ENCODE measurements at places on chromosomes 4 and X.

GRCh38 chrX:17968367-17968766, 107.3 kb upstream of the RAI2 start:
- no peak for DNase-seq

DNA sequence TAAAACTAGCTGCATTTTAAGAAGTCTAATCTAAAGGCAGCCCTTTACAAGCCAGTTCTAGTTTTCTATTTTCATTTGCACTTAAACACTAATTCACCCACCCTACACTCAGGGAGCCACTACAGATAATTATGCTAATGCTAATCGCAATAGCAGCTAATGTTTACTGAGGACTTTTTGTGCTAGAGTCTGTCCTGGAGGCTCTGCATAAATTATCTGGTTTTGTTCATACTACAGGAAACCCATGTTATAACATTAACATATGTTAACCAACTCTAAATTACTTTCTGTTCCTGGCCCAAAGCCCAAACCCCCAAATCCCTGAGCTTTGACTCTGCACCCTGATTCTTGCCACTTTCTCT, 480 bp upstream of the RADX start:
- DNase-seq, result no peak

DNA sequence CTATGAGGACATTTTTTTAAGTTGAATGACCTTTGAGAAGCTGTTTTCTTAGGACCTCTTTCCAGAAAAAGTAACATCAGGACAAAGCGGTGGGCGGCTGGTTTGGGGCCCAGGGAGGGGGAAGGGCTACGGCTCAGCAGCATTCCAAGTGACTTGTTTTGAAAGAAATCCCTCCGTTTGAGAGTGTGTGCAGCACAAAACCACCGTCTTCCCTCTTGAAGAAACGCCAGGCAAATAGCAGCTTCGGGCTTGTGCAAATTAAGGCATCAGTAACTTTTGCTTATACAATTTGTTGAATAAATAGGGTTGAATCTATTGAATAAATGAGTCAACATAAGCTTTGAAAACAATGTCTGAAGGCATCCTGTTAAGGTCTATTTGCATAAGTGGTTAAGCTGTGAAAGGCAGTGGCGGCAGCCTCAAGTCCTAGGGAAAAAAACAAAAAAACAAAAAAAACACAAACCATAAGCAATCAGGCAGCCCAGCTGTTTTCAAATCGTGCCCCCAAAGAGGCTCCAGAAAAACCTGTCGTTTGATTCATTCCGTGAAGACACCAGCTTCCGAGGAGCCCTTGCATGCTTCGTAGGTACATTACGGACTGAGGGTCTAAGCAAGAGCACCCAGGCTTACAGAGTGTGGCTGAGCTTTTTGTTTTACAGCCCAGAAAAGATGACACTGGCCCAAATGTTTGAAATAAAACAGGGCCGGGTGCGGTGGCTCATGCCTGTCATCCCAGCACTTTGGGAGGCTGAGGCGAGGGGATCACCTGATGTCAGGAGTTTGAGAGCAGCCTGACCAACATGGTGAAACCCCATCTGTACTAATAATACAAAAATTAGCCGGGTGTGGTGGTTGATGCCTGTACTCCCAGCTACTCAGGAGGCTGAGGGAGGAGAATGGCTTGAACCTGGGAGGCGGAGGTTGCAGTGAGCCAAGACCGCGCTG, 103.7 kb downstream of the CRLF2 start:
- no peak for DNase-seq

GRCh38 chr4:113160548-113160947, 111.1 kb downstream of the ANK2 start:
- DNase-seq, result no peak

GRCh38 chrX:67555578-67556203, 11.9 kb downstream of the AR start:
- no peak for DNase-seq

GRCh38 chr4:8192748-8193738, 6.0 kb upstream of the SH3TC1 start:
- DNase-seq, result peak; percentile 34

- DNase-seq, result no peak
Observed at GRCh38 chr4:78809928-78810835, 34.0 kb downstream of the BMP2K start.

DNA sequence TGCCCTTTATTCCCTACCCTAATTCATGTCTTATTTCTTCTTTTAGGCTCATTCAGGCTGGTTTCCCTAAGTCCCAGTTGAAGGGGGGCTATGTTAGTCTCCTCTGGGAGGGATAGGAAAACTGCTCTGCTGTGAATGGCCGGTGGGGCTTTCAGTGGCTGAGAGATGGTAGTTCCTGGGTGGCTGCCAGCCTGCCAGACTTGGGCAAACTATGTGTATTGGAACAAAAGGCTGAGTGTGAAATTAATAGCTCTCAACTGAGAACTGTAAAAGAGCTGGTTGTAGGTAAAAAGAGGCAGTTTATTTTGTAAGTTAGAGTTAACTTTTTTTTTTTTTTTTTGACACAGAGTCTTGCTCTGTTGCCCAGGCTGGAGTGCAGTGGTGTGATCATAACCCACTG, 28.8 kb downstream of the ARHGAP10 start:
- DNase-seq, result no peak

DNA sequence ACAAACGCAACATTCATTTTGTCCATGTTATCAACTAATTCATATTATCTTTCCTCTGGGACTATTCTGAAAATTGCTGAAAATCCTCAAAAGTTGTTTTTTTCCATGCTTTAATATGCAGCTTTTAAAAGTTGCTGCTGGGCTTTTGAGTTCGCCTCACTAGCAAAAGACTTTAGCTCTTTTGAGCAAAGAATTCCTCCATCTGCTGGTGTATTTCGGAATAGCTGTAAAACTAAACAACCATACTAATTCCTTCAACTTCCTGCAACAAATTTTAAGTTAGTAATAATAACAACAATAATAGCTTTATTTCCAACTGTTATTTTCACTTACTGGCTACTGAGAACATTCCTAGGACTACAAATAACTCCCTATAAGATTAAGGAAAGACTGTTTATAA, 124.5 kb upstream of the PLAC1 start:
- no peak for DNase-seq

DNA sequence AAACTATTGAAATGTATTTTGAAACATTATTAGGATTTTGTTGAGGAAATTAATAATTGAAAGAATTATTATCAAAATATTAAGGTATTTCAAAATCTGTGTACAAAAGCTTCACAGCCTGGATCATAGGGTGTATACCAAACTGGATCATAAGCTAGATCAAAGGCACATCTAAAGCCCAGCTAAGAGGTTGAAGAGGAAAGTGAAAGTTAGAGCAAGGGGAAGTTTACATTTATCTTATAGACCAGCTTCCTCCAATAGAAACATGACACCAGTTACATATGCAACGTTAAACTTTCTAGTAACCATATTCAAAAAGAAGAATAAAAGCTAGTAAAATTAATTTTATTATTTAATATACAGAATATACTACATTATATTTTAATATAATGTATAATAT, 227.2 kb upstream of the BMP3 start:
- DNase-seq, result no peak

- DNase-seq, result no peak
Observed at GRCh38 chr4:151205722-151206121, 71.2 kb upstream of the PRSS48 start.

GRCh38 chrX:11273544-11273943, 19.7 kb upstream of the AMELX start:
- peak; percentile 57 for DNase-seq

GRCh38 chrX:44432641-44433040, 89.2 kb upstream of the EFHC2 start:
- DNase-seq, result no peak

DNA sequence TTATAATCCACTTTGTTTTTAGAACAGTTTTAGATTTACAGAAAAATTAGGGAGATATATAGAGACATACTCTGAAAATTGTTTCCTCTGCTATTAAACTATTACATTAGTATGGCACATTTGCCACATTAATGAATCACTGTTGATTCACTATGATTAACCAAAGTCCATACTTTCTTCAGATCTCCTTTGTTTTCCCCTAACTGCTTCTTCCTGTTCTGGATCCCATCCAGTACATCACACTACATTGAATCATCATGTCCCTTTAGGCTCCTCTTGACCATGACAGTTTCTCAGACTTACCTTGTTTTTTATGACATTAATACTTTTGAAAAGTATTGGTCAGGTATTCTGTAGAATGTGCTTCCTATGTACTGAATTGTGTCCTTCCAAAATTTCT, 109.2 kb upstream of the EDNRA start:
- peak; percentile 79 for DNase-seq
